ENCODE measurements at places on chromosomes 2 and 18.
A peak's percentile ranks its signal among the peaks of the same experiment; 100 is the strongest.

DNA sequence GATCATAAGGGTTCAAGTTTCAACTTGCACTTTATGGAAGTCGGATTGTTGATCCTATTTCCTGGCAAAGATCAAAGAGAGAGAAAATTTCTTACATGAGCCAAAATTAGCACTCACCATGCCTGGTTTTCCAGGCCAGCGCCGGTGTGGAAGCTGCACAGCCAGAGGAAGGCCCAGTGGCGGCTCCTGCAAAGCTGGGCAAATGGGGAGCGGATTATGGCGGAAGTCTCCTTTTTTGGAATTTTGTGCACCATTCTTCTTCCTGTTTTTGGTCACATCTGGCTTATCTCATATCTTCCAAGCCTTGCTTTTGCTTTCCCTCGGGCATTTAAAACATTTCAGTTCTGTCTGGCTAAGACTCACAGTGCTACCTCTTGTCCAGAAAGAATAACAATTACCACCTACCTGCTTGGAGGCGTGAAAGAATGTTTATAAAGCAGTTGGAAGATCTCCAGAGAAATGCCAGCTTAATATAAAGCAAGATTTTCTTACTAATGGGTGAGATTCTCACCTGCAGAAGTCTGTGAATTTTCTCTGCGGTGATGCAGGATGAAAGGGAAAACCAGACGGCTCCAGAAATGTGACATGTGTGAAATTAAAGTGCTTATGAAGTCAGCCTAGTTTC, 94.3 kb downstream of the ASAP2 start:
- no peak for DNase-seq

DNA sequence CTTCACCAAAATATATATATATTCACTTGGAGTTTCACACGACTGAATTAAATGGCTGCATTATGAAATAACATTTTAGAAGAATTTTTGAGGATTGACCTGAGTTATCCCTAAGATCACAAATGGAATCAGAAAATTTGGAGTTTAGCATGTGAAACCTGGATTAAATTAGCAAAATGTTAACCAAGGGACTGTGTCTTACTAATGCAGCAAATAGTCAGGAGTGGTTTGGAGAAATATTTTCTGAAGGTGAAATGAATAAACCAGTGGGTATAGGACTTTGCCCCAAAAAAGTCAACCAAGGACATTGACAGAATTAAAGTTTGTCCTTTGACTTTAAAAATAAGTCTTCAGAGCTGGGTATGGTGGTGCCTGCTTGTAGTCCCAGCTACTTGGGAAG, 111.2 kb downstream of the PRPF40A start:
- no peak for DNase-seq

GRCh38 chr18:7566567-7567473, at the start of gene PTPRM:
TSS of gene PTPRM (plus strand) at chr18:7567316. CDS start at chr18:7567819, 503 bp downstream.
- peak; percentile 91 for DNase-seq

DNA sequence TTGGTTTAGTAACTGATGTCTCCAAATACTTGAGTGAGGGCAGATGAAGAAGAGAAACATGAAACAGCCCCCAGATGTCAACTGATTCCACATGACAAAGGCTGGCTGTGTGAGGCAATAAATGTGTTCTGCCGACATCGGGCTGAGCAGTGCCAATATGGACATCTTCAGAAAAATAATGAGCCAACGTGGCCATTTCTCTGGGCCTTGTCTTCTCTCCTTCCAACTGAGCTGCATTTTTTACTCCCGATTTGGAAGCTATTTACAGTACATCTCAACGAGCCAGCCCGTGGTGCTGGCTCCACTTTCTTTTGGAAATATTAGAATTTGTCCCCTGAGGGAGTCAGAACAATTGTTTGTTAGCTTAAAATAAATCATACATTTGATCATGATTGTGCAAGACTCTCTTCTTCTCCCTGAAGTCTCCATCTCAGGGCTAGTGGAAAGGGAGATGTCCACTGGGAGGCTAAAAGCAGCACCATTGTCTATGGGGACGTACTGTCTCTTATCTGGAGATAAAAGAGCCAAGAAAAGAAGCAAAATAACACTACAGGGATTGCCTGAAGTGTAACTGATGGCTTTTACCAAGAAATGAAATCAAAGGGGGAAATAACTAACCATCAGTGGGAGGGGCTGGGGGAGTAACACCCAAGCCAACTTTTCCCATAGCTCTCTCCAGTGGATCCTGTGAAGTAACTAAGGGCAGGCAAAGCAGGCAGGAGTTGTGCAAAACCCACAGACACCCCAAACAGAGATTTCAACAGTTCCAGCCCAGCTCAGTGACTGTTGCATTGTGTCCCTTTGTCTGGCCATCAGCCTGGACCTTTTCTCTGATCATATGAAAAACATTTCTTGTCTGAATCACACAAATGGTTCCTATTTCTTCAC, 114.8 kb downstream of the RDH14 start:
- DNase-seq, result no peak

DNA sequence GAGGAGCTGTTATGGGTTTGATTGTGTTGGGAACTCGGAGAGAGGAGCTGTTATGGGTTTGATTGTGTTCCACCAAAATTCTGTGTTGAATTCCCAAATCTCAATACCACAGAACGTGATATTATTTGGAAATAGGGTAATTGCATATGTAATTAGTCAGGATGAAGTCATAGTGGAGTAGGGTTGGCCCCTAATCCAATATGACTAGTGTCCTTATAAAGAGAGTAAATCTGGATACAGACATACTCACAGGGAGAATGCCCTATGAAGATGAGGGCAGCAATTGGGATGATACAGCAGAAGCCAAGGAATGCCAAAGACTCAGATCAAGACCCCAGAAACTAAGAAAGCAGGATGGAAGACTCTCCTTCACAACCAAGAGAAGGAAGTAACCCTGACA, 1023.2 kb upstream of the ZEB2 start:
- DNase-seq, result no peak

DNA sequence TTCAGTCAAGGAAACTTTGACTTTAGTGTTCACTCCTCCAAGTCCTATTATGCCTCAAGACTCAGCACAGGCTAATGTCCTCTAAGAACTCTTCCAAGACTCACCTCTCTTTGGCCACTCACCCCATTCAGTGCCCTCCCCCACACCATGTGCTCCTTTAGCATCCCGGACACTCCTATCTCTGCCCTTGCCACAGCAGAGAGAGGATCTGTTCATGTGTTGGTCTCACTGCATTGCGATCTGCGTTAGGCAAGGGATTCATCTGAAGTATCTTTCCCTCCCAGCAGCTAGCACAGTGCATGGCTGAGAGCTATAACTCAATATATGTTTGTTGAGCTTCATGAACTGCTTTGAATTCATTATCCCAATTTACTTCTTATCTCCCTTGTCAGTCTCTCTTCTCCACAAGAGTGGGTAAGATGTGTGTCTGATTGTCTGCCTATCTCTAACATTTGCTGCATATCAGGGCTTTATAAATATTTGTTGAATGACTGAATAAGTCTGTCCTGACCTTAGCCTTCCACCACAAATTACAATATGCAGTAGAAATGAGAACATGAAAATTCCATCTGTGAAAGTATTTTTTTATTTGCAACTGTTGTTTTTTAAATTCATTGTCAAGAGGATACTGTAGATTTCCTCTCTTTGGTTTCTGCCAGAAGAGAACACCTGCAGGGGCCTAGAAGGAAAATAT, 179.9 kb upstream of the NCKAP5 start:
- no peak for DNase-seq

DNA sequence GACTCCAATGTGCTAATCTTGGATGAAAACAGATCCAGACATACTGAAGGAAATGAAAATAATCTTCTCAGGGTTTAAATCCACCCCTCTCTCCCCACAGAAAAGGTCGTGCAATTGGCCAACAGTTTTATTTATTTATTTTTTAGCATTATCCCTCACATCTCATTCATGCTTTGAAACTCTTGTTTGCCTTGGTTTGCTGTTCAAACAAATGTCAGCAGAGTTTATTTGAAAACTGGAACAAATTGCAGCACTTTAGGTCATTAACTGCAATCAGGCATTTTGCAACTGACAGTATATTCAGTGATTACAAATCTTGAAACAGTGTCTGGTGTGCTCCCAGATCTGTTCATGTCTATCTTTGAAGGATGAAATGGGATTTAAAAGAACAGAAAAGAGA, 220.6 kb downstream of the SLC4A10 start:
- DNase-seq, result no peak

DNA sequence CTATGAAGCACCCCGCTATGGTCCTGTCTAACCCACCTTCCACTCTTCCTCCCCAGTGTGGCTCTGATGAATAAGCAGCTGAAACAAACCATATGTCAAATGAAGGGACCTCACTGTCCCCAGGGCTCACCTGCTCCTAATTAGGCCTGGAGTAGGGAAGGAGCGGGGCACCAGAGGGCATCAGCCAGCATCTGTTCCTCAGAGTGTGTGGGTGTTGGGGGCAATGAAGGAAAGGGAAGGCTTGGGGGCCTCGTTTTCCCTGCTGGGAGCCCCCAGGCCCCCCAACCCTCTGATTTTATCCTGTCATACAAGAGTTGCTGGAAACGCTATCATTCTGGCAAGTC, 274.7 kb downstream of the HAUS1 start:
- no peak for DNase-seq

- DNase-seq, result no peak
Observed at GRCh38 chr2:64137567-64137966, 6.7 kb downstream of the PELI1 start.

- peak; percentile 47 for DNase-seq
Observed at GRCh38 chr2:11967946-11968465, 221.6 kb downstream of the LPIN1 start.

DNA sequence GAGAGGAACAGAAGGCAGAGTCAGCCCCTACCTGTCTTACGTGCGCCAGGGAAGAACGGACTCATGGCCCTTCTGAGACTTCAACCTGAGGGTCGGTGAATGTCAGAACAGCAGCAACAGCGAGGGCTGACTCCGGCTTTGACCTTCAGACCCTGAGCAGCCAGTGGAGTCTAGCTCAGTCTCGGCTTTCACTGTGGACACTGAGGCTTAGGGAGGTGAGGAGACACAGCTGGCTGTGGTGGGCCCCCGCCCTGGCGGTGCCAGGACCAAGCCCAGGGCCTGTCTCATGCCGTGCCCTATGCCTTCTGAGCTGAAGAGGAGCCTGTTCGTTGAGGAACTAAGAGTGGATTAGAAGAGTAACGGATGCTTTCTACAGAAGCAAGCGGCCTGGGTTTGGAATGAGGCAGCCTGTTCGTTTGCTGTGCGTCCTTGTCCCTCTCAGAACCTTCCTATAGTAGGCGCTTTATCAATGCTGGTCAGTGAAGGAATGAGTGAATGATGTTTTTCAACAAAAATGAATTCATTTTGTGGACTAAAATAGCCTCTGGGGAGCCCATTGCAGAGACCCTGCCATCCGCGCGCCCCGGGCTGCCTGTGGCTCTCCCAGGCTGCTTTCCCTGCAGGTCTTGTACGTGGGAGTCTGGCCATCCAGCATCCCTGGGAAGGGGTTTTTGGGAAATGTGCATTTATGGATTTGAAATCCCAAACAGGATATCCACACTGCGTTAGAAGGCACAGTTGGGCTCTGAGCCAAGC, 38.9 kb downstream of the ASB1 start:
- no peak for DNase-seq

DNA sequence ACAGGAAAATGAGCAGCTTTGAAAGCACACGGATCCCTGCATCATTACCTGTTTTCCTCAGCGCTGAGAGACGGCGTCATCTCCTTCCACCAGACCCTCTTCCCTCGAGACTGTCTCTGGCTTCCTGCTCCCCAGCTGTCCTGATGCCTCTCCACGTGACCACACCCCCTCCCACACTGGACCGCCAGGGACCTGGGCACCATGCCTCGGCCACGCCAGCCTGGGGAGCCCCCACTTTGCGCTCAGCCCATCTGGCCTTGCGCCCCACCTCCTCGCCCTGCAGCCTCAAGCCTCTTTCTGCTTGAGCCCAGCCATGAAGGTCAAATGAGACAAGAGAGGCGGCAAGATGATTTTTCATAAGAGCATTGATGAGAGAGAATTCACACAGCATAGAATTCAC, 66.0 kb upstream of the ACKR3 start:
- no peak for DNase-seq

GRCh38 chr2:37417321-37417720, 72.9 kb downstream of the QPCT start:
- no peak for DNase-seq
